ENCODE measurements at places on chromosomes 6 and 20. TPM values are rescaled to one million over a fixed set of nuclear protein-coding genes. Genes with fewer than 3 reads are reported as not detected.

- no peak for DNase-seq
These were observed 48.9 kb downstream of the ALDH5A1 start for GRCh38 chr6:24543683-24544082.

- no peak for DNase-seq
These were observed 21.7 kb upstream of the IL17A start for GRCh38 chr6:52164319-52165094.

DNA sequence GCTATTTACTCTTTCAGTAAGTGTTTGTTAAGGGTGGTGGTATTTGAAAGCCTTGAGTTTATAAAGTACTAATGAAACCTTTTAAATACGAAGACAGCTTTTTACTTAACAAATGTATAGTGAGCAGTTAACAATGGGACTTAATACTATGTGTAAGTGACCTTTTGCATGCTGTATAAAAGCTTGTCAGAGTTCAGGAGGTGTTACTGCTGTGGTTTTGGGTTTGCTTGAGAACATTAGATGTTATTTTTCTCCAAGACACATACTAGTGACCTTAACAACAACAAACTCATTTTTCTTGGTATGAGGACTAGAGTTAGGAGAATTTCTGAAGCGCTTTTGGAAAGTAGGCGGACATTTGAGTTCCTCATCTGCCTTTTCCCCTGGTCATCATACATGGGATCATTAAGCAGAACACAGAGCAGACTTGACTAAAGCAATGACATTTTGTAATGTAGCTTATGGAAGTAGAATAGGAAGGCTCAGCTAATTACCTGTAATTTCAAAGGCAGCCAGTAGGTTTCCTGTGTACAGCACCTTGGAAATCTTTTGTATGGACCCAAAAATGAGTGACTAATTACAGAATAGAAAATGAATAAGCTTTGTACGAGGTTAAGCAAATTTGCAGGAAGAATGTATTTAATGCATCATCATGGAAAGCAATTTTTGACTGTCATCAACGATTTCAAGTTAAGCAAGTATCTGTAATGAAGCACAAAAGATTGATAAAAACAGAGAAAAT lies 14.1 kb downstream of the CDYL start:
- DNase-seq = no peak

DNA sequence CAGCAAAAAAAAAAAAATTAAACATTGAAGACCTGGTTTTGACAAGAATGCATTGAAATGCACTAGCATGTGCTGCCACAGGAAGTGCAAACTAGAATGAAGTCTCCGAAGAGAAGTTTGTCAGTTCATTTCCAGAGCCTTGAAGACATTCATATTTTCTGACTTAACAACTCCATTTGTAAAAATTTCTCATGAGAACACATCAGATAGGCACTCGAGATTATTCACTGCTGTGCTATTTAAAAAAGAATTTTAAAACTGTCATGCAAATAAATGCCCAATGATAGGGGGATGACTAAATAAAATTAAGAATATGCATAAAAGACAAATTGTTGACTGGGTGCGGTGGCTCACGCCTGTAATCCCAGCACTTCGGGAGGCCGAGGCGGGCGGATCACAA lies 394.6 kb upstream of the JARID2 start:
- DNase-seq = no peak

DNA sequence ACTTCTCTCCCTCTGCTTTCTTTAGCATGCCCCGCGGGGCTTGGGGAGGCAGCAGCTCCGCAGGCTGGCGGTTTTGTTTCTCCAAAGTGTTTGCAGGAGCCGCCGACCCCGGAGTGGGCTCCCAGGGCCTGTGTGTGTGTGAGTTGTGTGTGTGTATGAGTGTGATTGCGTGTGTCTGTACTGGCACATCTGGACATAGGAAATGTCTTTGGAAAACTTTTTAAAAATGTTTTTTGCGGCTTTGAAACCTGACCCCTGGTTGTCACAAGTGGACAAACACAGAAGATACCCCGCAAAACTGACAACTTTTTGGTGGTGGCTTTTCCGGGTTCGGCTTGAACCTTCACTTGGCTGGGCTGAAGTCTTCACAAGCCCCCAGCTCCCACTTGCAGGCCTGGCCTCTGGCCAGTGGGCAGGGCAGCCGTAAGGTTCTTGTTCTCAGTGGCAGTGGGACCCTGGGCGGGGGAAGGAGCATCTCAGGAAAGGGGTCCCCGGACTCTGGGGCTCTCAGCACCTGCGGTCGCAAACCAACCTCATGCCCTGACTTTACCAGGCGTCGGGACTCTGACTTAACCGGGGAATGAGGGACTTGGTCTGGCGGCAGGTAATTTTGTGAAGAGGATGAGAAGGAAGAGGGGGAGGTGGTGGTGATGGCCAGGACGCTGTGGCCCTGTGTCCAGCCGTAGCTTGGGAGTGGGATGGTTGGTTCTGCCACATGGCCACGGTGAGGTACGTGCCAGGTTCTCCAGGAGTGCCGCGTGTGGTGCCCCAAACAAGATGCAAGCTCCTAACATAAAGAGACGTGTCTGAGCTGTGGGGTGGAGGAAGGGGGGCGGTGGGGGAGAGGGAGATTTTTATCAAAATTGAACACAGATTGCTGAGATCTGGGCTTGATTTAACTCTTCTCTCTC lies 619 bp downstream of the DAAM2 start:
- DNase-seq = no peak

DNA sequence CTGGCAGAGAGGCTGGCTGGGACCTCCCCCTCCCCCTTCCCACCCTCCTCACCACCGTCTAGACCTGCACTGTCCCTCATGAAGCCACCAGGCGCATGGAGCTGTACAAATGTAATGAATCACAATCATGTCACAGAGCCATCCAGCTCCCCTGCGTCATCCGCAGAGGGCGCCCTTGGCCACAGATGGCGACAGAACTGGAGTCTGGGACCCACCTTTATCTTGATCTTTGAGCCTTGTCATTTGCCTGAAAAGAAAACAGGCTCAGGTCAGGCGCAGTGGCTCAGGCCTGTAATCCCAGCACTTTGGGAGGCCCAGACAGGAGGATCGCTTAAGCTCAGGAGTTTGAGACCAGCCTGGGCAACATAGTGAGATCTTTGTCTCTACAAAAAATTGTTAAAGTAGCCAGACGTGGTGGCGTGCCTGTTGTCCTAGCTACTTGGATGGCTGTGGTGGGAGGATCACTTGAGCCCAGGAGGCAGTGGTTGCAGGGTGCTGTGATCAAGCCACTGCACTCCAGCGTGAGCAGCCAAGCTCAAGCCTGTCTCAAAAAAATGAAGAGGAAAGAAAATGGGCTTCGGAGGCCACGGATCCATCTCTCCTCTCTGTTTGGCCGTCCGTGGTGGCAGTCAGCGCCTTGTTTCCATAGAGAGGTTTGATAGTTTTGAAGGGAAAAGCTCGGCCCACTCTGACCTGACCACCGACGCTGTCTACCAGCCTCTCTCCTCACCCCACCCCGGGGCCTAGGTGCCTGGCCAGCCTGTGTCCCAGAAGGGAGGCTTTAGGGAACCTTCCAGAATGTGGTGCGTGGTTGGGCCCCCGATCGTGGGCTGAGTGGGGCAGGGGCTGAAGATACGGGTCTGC lies 6.2 kb downstream of the COL9A3 start:
- DNase-seq = no peak

DNA sequence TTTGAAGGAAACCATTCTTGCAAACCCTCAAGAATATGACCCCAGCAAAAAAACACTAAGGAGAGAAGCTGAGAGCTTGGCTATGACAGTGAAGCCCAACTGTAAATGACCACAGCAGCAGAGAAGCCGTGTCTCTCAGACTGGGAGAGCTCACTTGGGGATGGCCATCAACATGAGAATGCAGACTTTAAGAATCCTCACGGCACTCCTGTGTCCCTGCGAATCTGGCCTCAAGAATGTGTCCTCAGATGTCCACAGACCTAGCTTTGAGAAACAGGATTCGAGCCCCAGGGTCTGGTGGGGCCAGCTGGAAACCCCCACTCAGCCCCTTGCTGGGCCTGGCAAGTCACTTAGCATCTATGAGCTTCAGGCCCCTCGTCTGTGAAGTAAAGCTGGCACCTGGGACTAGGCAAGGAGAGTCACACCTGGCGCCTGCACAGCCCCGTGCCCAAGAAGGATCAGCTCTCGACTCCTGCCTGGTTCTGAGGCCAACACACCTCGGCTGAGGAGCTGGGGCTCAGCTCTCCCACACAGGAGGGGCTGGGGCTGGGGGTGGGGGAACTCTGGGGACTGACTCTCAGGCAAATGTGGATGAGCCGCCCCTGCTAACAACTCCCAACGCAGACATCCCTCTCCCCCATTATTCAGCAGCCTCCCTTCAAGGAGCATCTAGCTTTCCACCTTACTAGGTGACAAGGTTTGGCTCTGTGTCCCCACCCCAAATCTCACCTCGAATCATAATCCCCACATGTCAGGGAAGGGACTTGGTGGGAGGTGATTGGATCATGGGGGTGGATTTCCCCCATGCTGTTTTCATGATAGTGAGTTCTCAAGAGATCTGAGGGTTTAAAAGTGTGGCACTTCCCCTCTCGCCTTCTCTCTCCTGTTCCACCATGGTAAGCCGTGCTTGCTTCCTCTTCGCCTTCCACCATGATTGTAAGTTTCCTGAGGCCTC lies 97.7 kb downstream of the GRM4 start:
- DNase-seq = no peak

GRCh38 chr20:39691151-39691862 lies 729.2 kb downstream of the DHX35 start:
- DNase-seq = no peak

DNA sequence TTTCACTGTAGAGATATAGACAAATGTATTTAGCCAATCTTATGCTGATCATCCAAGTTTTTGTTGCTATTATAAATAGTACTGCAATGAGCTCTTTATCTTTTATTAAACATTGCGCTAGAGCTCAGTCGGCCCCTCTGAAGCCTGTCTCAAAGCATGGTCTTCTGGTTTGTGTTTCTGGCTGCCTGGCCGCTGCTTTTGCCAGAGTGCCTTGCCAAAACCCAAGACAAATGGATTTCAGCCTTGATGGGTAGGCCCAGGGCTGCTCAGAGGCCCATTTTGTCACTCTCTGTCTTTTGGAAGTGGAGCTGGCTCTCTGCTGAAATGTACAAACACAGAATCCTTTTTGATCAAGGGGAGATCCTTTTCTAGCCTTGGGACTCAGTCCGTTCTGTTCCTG lies 102.9 kb upstream of the KCNG1 start:
- no peak for DNase-seq

- peak; percentile 52 for DNase-seq
These were observed 798.3 kb upstream of the SLC35B3 start for GRCh38 chr6:9233686-9234085.

DNA sequence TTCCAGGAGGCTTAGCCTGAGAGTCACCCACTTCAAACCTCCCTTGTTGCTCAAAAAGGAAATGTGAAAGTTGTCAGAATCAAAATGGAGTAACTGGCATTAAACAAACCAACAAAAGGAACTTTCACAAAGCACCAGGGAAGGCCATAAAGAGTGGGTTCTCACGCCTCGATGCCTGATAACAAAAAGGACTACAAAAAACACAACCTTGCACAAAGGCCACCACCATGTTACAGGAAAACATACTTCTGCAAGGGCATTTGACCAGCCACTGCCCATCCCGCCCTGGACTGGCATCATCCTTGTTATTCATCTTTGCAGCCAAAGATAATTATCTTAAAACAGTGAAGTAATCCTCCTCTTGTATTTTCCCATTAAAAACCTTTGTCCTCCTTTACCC lies 34.8 kb downstream of the RNASET2 start:
- DNase-seq = no peak

GRCh38 chr6:75144386-75144785 lies 61.5 kb downstream of the COL12A1 start:
- peak; percentile 68 for DNase-seq

DNA sequence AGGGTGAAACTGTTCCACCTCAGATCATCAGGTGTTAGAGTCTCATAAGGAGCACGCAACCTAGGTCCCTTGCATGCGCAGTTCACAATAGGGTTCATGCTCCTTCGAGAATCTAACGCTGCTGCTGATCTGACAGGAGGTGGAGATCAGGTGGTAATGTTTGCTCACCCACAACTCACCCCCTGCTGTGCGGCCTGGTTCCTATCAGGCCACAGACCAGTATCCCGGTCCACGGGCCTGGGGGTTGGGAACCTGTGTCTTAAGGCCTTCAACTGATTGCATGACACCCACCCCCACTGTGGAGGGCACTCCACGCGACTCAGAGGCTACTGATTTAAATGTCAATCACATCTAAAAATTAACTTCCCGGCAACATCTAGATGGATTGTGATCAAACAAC lies 411.2 kb upstream of the SULF2 start:
- DNase-seq = no peak

GRCh38 chr20:47929368-47930115 lies 144.3 kb upstream of the SULF2 start:
- peak; percentile 44 for DNase-seq

GRCh38 chr6:110233770-110234374 lies 53.6 kb downstream of the CDC40 start:
- DNase-seq = no peak

- DNase-seq = peak; percentile 1
These were observed 70.2 kb upstream of the BEND3 start for GRCh38 chr6:107185391-107185970.

GRCh38 chr20:51382986-51383821 lies 159.3 kb downstream of the NFATC2 start:
- no peak for DNase-seq

GRCh38 chr6:154229786-154230185 lies 126.8 kb downstream of the IPCEF1 start:
- no peak for DNase-seq

- DNase-seq = no peak
These were observed 199.8 kb downstream of the SMOC2 start for GRCh38 chr6:168640768-168641167.

- no peak for DNase-seq
These were observed 49.9 kb downstream of the GJA1 start for GRCh38 chr6:121485359-121485811.

GRCh38 chr6:155495011-155495768 lies 39.6 kb upstream of the NOX3 start:
- no peak for DNase-seq

GRCh38 chr6:28880894-28881780 lies 42.6 kb downstream of the TRIM27 start:
- DNase-seq = no peak

- DNase-seq = no peak
These were observed 318.0 kb downstream of the RFPL4B start for GRCh38 chr6:112665114-112665513.

EPB41L1 gene
- 17.4 TPM for total RNA-seq

FOXQ1 gene
- total RNA-seq = 2.0 TPM

GPANK1 gene
- 16.0 TPM for total RNA-seq

SLC17A1 gene
- not detected for total RNA-seq

RGL2 gene
- 46.8 TPM for total RNA-seq

PRPF6 gene
- 62.4 TPM for total RNA-seq

CCDC28A gene
- 10.8 TPM for total RNA-seq

PLCB4 gene
- 37.4 TPM for total RNA-seq

LRRC1 gene
- 9.3 TPM for total RNA-seq

SLC35D3 gene
- total RNA-seq = not detected

MTFR2 gene
- total RNA-seq = 18.6 TPM

SLC23A2 gene
- 9.3 TPM for total RNA-seq

TMEM14A gene
- 61.6 TPM for total RNA-seq
